ENCODE measurements at places on chromosomes 4 and X. TPM values are rescaled to one million over a fixed set of nuclear protein-coding genes. Genes with fewer than 3 reads are reported as not detected.

CYLC1 gene
- not detected for polyA plus RNA-seq

FOXO4 gene
- 1.9 TPM for polyA plus RNA-seq

SPANXA2 gene
- polyA plus RNA-seq = not detected

STBD1 gene
- 1.8 TPM for polyA plus RNA-seq

EDA gene
- polyA plus RNA-seq = 0.06 TPM

LAGE3 gene
- polyA plus RNA-seq = 37.2 TPM

HTRA3 gene
- polyA plus RNA-seq = not detected

PFKFB1 gene
- 0.15 TPM for polyA plus RNA-seq

HTN1 gene
- polyA plus RNA-seq = not detected

DIPK2B gene
- polyA plus RNA-seq = 0.02 TPM

REPS2 gene
- polyA plus RNA-seq = 0.62 TPM

GPM6B gene
- polyA plus RNA-seq = 1.2 TPM

RRH gene
- 0.05 TPM for polyA plus RNA-seq

TMEM150C gene
- 1.3 TPM for polyA plus RNA-seq

PITX2 gene
- polyA plus RNA-seq = not detected

USP17L17 gene
- polyA plus RNA-seq = not detected

MAGEA3 gene
- polyA plus RNA-seq = 84.2 TPM

ZMAT1 gene
- 3.8 TPM for polyA plus RNA-seq

GASK1B gene
- 3.7 TPM for polyA plus RNA-seq

ADH6 gene
- not detected for polyA plus RNA-seq

PCYT1B gene
- polyA plus RNA-seq = 3.1 TPM

CYBB gene
- polyA plus RNA-seq = not detected

GAGE12F gene
- polyA plus RNA-seq = not detected

SMIM10L2A gene
- 0.15 TPM for polyA plus RNA-seq

ART3 gene
- not detected for polyA plus RNA-seq

TLR2 gene
- polyA plus RNA-seq = 0.21 TPM

IL2 gene
- not detected for polyA plus RNA-seq

F8A2 gene
- not detected for polyA plus RNA-seq

SPANXD gene
- polyA plus RNA-seq = 13.1 TPM

Measured in SK-N-SH (cell line).